ENCODE measurements at places on chromosomes 12 and 14.
A peak's percentile ranks its signal among the peaks of the same experiment; 100 is the strongest.

GRCh38 chr12:45553204-45553603, 176.3 kb upstream of the ARID2 start:
- no peak for DNase-seq

DNA sequence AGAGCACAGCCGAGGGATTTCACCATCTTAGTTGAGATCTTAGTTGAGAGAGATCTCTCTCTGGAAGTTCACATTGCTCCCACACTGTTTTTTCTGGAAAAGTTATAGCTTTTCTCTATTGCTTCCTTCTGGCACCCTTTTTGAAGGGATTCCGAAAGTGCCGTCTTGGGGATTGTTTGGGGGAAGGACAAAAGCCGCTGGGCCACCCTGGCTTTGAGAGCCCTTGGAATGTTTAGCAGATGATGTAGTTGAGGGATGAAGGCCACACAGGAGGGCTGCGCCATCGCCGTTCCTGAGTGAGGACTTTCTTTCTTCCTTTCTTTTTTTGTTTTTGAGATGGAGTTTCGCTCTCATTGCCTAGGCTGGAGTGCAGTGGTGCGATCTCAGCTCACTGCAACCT, 17.7 kb downstream of the PLEKHG3 start:
- no peak for DNase-seq

DNA sequence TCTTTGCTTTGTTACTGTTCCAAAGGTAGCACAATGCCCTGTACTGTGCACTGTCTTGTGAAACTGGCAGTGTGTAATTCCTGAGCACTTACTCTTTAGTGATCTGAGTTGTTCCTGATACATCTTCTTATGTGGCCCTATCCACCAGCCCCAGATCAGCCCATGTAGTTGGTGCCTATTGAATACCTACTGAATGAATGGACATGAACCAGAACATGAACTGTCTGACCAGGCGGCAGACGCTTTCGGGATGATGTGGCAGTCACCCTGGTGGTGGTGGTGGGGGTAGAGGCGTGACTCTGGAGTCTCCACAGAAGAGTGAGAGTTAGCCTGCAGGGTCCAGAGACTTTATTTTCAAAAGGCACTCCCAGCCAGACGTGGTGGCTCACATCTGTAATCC, 46.6 kb upstream of the PAPOLA start:
- no peak for DNase-seq

DNA sequence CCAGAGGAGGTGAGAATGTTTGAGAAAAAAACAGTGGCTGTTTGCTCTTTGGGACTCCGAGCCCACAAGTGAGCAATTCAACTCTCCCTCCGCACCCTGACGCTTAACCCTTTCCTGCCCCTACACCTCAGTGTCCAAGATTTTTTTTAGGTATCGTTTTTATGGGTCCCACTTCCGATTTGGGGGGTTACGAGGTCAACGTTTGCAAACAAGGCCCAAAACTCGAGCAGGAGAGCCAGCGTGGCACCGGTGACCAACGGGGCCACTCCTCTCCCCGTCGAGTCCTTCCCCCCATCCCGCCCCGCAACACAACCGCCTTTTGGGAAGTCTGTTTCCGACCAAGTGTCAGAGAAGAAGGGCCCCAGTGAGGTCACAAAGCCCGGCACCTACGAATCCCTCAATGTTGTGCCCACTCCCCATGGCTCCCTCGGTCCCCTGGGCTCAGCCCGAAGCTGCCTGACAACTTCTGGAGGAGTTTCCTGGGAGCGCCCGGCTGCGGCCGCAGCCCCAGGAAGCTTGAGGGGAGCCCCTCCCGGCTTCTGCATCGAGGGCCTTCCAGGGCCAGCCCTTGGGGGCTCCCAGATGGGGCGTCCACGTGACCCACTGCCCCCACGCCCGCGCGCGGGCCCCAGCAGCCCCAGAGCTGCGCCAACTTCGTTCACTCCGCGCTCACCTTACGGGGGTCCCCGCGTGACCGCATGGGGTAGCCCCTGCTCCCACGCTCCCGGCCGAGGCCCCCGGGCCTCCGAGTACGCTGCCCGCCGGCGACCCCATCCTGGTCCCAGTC, 1.2 kb downstream of the CDK2AP1 start:
- DNase-seq = no peak

- no peak for DNase-seq
Observed at GRCh38 chr12:92210071-92210470, 64.4 kb upstream of the BTG1 start.

- DNase-seq = peak; percentile 51
Observed at GRCh38 chr14:20683125-20683890, 1.1 kb upstream of the RNASE4 start.

DNA sequence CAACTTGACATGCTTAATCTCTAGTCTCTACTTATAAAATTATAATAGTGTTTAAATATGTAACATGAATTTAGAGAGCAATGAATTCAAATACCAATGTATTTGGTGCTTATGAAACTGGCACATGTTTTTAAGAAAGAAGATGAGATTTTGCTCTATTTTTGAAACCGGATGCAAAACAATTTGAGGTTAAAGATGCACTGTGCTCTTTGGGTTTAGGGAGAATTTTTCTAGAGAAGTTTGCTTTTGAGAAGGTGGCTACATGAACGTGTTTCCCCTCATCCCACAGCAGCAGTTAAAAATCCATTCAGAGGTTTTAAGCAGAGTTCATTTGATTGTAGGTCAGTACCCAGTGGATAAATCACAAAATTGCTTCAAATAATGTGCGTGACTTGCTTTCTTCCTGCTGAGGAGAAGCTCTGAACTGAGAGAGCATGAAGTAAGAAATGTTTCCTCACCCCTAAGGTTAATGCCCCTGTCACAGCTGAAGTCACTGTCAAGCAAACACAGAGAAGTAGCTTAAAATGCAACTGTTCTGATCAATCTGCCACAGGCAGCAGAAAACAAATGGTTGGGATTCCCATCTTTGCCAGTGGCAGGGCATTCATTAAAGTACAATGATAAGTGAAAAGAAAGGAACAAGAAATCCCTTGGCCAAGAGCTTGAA, 241.9 kb upstream of the SYT1 start:
- no peak for DNase-seq

- DNase-seq = no peak
Observed at GRCh38 chr14:106069804-106070625, 543.6 kb downstream of the TMEM121 start.

- no peak for DNase-seq
Observed at GRCh38 chr12:52521175-52521567, 977 bp upstream of the KRT5 start.

- DNase-seq = no peak
Observed at GRCh38 chr12:23552417-23552816, 397.1 kb downstream of the SOX5 start.

DNA sequence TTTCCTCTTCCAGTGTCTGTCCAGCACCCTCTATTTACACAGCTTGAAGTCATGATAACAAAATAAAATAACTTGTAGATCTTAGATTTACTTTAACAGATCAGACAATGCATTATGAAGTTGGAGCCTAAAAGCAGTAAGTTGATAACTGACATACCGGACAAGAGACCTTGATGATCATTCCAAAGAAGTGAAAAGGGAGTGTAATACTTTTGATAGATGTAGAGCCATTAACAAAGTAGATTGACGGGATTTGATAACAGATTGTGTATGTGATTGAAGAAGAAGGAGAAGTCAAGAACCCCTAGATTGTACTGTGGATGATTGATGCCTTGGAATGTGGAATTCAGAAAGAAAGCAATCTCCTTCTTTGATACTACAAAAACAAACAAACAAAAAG, 403.8 kb upstream of the MGAT4C start:
- no peak for DNase-seq

DNA sequence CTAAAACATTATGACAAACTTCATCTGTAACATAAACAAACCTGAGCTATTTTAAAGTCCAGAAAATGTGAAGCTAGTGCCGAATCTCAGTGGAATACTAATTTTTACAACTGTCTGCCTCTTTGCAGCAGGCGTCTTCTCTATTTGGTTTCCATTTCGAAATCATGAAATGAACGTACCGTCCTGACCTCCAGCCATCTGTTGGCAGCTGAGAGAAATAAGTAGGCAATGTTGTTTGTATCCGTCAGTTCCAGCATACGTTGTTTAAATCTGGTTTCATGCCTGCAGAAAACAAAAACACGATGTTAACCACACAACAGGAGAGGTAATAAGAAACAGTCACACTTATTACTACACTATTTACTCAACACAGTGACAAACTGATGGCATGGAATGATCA, 54.3 kb upstream of the KCNJ8 start:
- DNase-seq = no peak

- no peak for DNase-seq
Observed at GRCh38 chr12:75553398-75553797, 42.0 kb upstream of the KRR1 start.

DNA sequence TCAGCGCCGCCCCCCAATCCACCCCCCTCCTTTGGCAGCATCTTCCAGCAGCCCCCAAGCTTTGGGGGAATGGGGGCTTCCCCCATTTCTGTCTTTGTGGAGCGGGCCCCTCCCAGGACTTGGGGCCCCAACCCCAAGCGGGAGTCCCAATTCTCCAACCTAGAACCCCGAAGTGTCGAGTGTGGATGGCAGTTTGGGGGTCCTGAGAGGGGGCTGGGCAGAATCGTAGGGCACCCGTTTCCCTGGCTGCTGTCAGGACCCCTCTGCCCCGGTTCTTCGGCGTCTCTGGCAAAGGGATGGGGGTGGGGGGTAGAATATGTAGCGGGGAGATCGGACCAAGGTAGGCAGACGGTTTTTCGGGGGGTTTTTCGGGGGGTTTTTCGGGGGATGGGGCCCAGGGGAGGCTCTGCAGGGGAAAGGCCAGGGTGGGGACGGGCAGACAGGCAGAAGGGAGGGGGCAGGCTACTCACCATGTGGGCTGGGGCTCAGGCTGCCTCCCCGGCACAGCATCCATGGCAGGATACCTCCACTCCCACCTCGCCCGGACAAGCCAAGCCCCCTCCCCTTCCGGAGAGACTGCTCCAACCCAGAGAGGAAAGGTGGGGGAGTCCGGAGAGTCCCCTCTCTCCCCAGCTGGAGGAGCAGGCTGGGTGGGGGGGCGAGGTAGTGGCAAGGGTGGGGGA, 739 bp downstream of the JPH4 start:
- DNase-seq = no peak

DNA sequence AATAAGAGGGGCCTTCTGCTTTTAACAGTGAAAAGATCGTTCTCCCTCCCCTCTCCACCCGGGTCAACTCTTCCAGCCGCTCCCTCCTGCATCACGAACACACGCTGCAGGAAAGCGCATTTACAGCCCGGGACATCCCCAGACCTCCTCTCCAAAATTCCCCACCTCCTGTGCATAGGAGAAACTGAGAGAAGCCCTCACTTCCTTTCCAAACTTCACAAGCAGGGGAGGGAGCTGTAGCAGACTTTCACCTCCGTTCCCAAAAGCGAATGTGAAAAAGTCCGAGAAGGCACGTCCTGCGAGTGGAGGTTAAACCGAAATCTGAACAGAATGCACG, 513 bp downstream of the BCAT1 start:
- no peak for DNase-seq

DNA sequence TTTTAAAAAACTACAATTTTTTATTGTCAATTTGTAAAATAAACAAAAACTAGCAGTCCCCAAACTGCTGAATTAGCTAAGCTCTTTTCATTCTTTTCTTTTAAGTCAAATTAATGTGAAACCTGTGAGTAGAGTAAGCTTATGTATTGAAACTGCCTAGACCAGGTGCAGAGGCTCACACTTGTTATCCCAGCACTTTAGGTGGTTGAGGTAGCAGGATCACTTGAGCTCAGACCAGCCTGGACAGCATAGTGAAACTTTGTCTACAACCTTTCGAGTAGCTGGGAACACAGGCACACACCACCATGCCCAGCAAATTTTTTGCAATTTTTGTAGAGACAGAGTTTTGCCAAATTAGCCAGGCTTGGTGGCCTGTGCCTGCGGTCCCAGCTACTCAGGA, 26.4 kb downstream of the SCFD1 start:
- no peak for DNase-seq

- DNase-seq = no peak
Observed at GRCh38 chr12:62692884-62693283, 226.3 kb downstream of the MON2 start.

DNA sequence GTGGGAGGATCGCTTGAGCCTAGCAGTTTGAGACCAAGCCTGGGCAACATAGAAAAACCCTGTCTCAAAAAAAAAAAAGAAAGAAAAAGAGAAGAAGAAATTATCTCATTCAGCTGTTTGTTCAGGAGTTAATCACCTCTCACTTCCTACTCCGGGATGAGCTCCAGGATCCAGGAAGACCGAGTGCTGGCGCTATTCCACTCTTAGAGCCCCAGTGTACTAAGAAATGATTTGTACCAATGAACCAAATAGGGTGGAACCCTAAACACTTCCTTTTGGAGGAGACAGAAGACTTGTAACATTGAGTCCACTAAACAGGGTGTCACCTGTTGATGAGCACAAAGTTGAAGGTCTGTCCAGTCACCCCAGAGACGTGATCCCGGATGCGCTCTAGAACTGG, 3.6 kb downstream of the ALKBH2 start:
- no peak for DNase-seq

GRCh38 chr14:89638891-89639290, 221.9 kb upstream of the FOXN3 start:
- DNase-seq = no peak

DNA sequence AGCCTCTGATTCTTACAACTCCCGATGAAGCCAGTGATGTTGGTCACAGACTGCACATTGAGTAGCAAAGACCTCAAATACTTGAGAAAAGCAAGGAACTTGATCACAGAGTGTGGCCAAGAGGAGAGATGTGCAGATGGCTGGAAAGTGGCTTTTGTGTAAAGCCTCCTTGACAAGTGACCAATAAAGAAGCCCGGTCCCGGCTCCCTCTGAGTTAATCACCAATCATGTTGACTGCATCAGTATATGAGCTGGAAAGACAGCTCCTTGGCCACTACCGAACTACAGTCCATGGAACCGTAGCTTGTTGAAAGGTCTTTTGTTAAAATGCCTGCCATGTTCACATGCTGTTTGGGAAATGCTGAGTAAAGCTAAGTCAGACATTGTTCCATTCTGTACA, 23.7 kb upstream of the SERPINA6 start:
- DNase-seq = no peak

DNA sequence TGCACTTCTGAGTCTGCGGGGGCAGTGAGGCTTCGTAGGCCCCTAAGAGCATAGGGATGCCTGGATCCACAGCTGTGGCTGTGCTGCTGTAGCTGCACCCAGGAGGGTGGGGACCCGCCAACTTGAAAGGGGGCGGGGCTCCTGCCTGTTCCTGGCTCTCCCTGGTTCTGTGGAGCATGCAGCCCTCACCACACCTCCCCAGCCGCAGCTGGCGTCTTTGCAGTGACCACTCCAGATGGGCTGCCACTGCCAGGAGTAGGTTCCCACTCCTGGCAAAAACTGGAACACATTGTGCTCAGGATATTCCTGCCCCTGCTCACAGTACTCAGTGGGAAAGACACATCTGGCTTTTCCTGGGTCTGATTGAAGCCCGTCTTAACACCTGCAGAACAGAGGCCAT, 35.8 kb downstream of the TIMELESS start:
- no peak for DNase-seq

All from stimulated activated CD8-positive, alpha-beta memory T cell treated with anti-CD3 and anti-CD28 coated beads, Interleukin-2, amount 100 ng/mL, for 1 hour (primary cell).